ENCODE measurements at places on chromosomes 2 and 18.
A peak's percentile ranks its signal among the peaks of the same experiment; 100 is the strongest.

GRCh38 chr2:220646424-220646823, 925.7 kb downstream of the EPHA4 start:
- DNase-seq = no peak

DNA sequence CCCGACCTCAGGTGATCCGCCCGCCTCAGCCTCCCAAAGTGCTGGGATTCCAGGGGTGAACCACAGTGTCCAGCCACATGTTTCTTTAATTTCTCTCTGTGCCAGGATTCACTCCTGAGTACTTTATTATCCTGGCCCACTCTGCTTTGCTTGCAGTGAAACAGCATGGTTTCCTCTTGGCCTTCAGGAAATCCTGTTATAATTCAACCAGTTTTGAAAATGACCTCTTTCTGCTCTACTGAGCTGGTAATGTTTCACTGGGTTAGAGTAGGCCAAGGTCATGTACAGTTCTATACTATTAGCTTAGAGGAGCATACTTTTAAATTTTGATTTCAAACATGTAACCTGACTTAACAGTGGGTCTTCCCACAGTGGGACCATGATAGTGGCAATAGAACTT, 90.6 kb upstream of the PELI1 start:
- DNase-seq = no peak

DNA sequence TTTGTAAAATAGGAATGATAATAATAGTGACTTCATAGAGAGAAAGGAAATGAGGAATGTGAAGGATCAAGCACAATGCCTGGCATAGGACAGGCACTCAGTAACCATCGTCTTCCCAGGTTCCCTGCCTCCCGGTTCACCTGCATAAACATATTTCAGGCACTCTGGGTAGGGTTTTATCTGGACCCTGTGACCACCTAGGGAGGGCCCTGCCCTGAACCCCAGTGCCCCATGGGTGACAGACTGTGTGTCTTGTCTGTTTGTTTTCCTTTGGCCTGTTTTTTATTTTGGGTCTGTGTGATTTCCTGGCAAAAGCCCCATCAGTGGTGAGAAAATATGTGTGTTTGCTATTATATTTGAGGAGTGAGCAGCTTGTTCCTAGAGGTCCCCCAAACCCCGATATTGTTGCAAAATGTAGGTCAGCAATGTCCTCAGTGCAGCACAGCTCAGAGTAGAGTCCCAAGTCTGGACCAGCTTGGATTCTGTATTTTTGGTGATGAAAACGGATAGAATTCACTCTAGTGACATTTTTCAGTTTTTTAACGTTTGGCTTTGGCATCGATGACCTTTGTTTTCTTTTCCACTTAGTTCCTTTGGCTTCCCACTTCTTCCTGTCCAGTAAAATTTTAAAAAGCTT, 9.6 kb upstream of the NT5C1B start:
- no peak for DNase-seq

DNA sequence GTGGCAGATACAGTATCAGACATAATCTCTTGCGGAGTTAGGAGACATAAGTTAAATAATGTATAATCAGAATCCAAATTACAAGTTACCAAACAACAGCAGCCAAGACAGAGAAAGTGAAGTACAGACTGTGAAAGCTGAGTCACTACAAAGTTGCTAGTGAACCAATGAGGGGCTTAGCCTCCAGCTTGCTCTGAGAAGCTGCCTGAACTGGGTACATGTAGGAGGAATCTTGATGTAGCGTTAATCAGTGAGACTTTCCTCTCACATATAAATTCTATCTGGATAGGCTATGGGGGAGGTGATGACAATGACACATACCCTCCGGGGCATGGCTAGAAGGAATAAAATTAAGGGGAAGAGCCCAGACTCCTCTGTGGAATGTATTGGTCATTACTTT, 1234.3 kb upstream of the DDX18 start:
- no peak for DNase-seq

GRCh38 chr2:238119756-238120462, 18.6 kb upstream of the KLHL30 start:
- no peak for DNase-seq

GRCh38 chr18:26497866-26498265, 50.5 kb downstream of the KCTD1 start:
- no peak for DNase-seq

- DNase-seq = no peak
These were observed 1386.4 kb upstream of the SLC39A10 start for GRCh38 chr2:194270648-194271047.

GRCh38 chr2:236674238-236674637, 104.6 kb downstream of the ACKR3 start:
- no peak for DNase-seq

DNA sequence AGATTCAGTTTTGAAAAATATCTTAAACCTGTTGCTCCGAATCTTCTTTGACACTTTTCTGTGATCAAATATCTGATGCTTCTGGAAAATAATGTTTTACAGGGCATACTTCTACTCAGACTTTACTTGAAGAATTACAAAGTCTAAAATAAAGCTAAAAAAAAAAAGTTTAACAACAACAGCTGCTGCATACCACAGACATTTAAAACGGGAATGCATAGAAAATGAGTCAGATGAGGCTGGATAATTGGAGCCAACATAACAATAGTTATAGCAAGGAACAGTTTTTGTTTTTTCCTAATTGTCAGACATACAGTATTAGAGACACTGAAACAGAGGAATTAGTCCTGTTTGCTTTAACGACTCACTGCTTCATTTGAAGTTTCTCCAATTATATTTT, 1090.2 kb downstream of the SUCLG1 start:
- DNase-seq = no peak

DNA sequence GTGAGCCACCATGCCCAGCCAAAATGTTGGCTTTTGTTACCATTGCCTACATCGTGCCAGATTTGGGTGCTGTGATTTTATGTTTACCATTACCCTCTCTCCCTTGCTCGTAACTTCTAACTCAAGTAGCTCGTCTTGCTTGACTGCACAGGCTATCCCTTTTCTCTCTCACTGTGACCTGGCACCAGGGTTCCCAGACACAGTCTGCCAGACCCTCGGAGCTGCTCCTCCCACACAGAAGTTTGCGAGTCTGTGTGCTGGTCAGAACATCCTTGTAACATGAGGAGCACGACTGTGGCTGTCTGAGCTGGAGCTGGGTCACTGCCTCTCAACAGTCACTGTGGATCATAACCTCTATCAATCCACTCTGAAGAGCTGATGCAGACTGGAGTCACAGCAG, 152.5 kb upstream of the ACKR3 start:
- DNase-seq = no peak

DNA sequence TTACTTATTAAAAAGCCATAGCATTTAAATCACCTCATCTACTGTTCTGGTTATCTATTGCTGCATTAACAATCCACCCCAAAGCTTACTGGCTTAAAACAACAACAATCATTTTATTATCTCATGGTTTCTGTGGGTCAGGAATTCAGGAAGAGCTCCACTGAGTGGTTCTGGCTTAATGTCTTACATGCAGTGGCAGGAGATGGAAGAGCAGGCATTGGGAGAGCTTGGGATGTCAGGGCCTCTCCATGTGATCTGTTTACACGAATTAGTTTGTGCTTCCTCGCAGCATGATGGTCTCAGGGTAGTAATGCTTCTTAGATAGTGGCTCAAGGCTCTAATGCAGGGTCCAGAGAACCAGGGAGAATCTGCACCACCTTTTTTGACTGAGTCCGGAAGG, 14.4 kb upstream of the REL start:
- DNase-seq = no peak

DNA sequence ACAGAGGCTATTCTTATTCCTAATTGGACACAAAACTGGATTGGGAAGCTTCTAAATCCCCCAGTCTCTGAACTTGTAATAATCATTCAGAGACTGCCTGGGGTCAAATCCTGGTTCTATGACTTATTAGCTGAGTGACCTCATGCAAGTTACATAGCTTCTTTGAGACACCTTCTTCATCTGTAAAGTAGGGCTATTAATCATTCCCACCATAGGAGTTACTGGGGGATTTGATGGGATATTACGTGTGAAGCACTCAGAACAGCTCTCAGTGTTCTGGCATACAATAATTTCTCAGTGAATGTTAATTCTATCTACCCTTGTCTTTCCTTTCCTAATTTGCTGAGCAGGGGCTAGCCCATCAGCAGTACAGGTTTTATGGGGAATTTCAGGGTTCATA, 256.7 kb upstream of the TNP1 start:
- no peak for DNase-seq

- DNase-seq = no peak
These were observed 141.3 kb upstream of the ID2 start for GRCh38 chr2:8540552-8541055.

DNA sequence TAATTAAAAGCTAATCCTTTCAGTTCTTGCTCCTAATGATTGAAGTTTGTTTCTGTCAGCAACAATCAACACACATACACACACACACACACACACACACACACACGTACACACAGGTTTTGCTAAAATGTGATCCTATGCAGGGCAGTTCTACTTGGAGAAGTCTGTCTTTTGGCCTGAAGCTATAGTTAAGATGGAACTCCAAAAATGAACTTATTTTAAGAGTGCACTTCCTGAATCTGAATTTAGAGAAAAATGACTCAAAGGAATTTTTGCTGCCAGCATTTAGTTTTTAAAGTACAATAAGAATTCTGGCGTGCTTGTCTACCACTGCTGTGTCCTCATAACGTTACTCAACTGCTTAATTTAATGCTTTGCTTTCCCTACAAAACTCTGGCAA, 6.6 kb downstream of the GALNT5 start:
- DNase-seq = no peak

DNA sequence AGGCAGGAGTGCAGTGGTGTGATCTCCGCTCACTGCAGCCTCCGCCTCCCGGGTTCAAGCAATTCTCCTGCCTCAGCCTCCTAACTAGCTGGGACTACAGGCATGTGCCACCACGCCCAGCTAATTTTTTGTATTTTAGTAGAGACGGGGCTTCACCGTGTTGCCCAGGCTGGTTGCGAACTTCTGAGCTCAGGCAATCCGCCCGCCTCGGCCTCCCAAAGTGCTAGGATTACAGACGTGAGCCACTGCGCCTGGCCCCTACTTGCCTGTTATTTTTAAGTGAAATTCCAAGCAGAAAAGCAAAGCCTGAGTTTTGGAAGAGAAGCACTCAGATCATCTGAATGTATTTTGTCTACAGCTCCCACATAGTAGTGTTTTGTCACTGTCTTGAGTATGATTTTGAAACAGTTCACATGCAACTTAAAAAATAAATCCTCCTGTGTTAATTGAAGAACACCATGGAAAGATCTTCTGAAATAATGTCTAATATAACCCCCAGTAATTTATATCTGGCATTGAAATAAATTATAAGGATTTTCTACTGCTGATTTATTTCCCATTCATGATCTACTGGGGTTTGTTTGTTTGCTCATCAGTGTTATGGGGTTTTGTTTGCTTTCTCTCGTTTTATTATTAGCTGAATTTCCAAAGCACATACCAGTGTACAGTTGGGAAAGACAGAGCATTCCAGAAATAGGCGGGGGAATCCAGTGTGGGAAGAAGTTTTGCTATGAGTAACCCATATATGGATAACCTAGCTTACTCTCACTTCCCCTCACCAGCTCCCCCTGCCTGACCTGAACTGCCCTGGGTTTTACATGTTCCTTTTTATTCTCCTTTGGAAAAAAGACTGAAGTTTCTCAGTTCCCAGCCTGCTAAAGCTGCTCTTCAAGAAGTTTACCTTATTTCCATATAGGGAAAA, 80.1 kb upstream of the MAP3K20 start:
- no peak for DNase-seq

- DNase-seq = peak; percentile 53
These were observed at the start of gene SPIRE1 for GRCh38 chr18:12657684-12658425. Gene SPIRE1 (minus strand): TSS chr18:12658107. CDS start chr18:12657866, 241 bp downstream.

- no peak for DNase-seq
These were observed 943.9 kb downstream of the EPHA4 start for GRCh38 chr2:220628252-220628651.

GRCh38 chr18:58609536-58609993, 19.3 kb downstream of the ALPK2 start:
- DNase-seq = no peak

DNA sequence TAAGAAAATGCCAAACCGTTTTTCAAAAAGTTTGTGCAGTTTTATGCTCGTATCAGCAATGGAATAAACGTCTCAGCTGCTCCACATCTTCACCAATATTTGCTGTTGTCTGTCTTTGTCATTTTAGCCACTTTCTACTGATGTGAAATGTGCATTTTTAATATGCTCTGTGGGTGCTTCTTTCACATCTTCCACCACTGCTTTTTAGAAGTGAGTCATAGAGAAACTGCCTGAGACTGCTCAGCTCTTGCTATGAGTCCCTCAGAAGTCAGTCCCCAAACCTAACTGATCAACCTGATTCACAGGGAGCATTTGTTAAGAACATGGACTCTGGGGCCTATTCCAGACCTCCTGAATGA, 41.0 kb upstream of the EPC2 start:
- no peak for DNase-seq

DNA sequence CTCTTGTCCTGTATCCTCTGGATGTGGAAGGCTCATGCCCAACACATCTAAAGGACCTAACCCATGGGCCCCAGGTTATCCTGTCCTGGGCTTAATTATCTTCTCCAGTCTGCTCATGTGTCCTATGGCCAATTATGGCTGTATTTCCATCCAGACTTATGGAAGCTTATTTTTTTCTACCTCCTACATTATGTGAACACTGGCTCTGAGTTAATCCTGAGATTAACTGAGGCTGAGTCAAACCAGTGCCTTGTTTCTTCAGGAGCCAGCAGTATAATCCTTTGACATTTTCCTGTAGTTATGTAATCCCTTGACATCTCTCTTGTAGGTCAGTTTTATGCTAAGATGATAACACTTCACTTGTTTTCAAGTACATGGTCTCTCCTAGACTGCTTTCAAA, 213.6 kb downstream of the PMAIP1 start:
- no peak for DNase-seq

DNA sequence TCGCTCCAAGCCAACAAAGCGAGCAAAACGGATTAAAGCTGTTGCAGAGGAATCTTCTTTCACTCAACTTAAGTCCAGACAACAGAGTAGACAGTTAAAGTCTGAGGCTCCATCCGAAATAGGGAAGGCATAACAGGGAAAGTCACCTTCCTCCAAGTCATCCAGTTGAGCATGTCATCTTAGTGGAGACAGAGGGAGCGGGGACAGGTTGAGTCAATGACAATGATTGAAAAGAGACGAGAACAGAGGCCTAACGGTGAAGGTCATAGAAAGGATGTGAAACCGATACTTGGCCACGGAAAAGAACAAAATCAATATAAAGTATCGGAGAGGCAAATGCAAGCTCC, 455 bp downstream of the C18orf32 start:
- no peak for DNase-seq

GRCh38 chr18:75132931-75133525, 75.9 kb downstream of the PTGR3 start:
- no peak for DNase-seq

DNA sequence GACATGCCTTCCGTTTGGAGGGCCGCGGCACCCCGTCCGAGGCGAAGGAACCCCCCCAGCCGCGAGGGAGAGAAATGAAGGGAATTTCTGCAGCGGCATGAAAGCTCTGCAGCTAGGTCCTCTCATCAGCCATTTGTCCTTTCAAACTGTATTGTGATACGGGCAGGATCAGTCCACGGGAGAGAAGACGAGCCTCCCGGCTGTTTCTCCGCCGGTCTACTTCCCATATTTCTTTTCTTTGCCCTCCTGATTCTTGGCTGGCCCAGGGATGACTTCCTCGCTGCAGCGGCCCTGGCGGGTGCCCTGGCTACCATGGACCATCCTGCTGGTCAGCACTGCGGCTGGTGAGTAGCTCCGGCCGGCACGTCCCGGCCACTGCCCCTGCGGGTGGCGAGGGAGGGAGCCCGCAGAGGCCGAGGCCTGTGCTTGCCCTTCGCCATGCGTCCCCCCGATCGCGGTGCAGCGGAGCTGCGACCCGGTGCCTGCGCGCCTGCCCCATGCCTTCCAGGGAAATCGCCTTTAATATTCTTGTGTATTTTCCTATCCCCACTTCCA, 1.2 kb downstream of the BMPR2 start:
- no peak for DNase-seq

Data from GDM1 (cell line).